ENCODE measurements at places on chromosomes 1 and 21.

GRCh38 chr1:151606857-151607256 lies 5.0 kb upstream of the SNX27 start:
- no peak for DNase-seq

DNA sequence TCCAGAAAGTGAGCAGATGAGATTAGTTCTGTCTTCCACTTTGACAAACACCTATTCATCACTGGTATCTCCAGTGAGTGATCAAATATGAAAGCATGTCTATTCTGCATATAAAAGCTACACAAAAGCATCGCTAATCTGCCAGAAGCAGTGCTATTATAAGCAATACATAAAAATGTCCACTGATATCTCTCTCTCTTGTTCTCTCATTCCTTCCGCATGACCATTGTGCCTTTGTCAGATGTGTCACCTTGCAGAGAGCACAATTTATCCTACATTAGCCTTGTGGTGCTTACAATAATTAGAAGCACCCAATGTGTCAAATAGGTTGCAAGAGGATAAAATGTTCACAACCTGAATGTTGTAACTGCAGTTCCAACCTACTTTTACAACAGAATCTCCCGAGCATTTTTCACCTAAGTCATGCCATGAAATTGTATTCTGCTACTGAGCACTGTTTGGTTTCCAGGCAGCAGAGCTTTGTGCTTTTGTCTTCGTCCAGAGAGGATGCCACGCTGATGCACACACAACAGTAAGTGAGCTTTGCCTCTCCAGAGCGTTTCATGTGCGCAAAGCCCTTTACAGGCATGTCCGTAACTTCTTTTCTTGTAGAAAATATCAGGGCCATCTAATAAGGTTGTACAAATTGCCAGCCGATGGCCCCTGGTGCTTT lies 198.7 kb upstream of the PLD5 start:
- DNase-seq, result no peak

DNA sequence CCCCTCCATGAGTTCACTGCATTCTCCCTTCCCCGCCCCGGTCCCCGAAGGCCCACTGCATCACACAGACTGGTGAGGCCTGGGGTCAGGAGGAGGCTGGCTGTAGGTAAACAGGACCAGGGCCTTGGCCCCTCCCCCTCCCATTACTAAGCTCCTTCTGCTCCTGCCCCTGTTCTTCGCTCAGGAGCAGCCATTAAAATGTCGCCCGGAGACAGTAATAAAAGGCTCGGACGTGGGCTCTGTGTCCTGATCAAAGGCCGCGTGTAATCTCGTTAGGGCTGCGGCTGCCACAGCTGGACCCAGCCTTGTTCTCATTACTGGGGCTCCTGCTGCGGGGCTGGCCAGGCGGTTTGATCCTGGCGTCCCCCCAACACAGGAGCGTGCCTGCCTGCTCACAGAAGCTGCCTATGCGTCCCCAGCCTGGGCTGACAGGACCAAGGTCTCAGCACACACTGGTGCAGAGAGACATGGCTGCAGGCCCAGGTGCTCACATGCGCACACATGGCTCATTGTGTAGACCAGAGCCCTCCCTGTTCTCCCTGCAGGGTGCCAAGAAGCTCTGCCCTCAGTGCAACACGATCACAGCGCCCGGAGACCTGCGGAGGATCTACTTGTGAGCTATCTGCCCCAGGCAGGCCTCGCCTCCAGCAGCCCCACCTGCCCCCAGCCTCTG lies 24.0 kb downstream of the TMEM53 start:
- DNase-seq, result no peak

DNA sequence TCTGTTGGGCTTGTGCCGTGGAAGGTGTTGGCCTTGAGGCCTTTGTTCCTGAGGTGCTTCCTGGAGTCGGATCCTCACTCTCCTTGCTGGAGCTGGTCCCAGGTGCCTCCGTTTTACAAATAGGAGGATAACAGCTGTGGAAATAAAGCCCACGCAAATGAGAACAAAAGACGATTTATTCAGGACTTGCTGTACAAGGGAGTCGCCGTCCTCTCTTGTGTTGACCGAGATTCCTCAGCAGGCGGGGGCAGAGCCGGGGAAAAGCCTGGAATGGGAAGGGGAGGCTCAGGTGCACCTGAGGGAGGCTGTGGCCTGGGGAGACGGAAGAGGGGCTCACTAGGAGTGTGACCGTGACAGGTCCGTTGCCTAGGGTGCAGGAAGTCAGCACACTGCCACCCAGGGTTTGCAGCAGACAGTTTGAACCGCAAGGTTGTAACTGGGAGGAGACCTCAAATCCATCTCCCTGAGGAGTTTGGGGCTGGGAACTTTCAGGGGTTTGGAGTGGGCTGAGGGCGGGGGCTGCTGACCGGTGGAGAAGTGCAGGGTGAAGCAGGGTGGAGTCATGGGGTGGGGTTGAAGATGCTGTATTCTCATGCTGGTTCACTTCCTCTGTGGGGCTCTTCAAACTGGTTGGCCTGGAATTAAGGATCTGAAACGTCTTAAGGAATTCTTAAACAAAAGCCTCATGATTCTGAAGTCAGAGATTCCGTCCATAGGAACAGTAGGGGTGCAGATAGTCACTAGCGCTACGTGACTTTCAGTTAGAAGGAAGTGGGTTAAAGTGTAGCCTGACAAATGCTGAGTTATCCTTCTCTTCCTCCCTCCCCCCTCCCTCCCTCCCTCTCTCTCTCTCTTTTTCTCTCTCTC lies 2.6 kb upstream of the CSTB start:
- DNase-seq, result no peak

DNA sequence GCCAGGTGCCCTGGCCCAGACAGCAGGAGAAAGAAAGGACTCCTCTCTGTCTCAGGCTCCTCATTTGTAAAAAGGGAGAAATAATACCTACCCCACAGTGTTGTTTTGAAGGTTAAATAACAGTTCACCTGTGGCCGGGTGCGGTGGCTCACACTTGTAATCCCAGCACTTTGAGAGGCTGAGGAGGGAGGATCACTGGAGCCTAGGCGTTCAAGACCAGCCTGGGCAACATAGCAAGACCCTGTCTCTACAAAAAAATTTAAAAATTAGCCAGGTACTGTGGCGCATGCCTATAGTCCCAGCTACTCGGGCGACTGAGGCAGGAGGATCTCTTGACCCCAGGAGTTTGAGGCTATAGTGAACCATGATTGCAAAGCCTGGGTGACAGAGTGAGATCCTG lies 2.5 kb upstream of the TMEM200B start:
- DNase-seq, result no peak

GRCh38 chr1:171460018-171460620 lies 25.2 kb upstream of the PRRC2C start:
- DNase-seq, result no peak

- no peak for DNase-seq
Measured at GRCh38 chr1:155192346-155193274, 15.1 kb downstream of the THBS3 start.

- DNase-seq, result no peak
Measured at GRCh38 chr1:11485191-11485590, 6.2 kb downstream of the DISP3 start.

GRCh38 chr1:62436039-62436465 lies 797 bp upstream of the USP1 start:
- DNase-seq, result no peak

DNA sequence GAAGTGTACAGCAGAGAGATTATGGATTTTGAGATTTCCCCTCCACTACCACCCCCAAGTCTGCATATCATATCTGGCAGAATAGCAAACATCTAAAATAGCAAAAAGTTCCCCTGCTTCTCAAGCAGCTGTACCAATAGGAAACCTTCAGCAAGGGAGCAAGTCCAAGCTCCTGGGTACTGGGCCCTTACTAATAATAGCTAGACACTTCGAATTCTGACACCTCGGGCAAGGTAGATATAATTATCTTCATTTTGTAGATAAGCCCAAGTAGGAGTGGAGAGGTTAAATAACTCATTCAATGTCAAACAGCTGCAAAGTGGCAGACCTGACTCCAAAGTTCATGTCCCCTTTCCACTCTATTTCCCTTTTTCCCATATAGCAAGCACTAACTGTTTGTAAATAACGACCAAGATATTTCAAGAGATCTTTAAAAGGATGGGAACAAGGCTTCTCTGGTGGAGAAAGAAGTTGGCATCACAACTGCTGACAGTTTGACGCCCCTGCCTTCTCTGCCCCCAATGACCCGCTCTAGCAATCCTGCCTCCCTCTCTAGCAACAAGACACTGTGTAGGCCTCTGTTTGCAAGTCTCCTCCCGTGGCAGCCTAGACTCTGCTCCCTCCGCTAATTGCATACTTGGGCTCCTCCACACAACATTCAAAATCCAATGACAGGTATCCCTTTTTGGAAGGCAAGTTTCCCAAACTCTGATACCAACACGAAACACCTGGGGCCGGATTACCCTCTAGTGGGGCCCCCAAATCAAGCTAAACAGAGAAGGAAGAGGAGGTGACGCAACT lies 18.7 kb upstream of the ADAR start:
- DNase-seq, result no peak

GRCh38 chr1:22670352-22670975 lies 17.4 kb downstream of the C1QB start:
- DNase-seq, result no peak

Measured in GM12878 (cell line).